ENCODE measurements at places on chromosomes 4 and X.
A peak's percentile ranks its signal among the peaks of the same experiment; 100 is the strongest.

GRCh38 chrX:617401-617800 lies 13.2 kb upstream of the SHOX start:
- DNase-seq = no peak

- no peak for DNase-seq
Measured at GRCh38 chrX:14946606-14947155, 73.5 kb downstream of the MOSPD2 start.

DNA sequence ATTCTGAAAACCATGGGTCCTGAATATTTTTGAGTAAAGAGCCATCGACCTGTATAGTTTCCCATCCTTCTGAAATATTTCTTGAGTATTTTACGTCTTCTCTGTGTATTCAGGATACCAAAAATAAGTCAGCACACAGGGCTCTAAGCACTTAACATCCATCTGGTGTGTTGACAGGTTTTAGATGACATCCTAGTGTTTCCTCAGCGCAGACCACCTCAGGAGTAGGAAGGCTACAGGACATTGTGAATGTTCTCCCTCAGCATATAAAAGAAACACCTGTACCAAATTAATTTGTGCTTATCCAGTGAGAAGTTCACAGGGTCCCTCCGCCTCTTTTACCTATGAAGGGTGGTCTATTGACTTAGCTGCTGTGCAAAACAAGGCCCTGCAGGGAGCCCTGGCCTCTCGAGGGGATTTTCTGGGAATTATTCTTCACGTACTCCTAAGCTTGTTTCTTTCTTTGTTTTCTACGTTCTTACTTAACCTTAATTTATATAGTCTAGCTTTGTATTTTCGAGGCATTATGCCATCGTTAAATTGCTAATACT lies 241.8 kb downstream of the FBXO8 start:
- peak; percentile 30 for DNase-seq

- DNase-seq = no peak
Measured at GRCh38 chrX:65745427-65745826, 78.0 kb downstream of the MSN start.

DNA sequence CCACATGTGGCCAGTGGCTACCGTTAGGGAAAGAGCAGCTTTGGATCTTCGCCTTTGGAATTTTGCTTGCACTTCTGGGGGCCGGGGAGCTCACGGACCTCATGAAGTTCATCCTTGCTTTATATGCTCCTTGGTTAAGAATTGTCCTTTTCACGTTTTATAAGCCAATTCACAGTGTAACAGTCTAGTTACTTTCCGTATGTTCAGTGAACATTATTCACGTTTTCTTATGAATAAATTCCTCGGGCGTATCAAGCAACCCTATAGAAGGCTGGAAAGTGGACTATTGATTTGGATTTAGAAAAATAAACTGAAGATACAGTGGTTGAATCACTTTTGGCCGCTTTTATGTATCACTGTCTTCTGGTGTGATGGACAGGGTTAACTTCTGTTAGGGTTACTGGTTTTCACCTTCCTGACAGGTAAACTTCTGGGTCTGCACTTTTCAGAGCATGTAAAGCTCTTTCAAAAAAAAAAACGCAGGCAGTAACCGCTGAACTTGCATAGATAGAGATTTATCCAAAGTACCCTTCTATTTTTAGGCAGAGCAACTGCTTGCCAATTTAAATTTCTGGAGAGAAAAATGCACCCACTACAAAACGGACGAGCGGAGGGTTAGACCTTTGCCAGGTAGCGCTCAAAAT lies 569 bp upstream of the PDLIM5 start:
- no peak for DNase-seq

DNA sequence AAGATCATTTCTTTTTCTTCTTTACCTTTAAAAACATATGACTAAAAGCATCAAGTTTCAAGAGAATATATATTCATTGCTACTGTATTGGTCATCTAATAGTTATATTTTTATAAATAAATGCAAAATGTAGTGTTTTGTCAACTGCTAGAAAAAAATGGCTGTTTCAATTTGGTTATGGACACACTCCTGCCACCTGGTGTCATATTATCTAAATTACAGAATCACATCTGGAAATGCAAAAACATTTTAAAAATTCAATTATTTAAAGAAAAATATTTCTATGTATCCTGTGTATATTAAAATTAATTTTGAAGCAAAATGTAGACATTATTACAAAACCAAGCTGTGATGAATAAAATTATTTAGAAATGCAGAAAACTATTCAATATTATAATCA lies 329.4 kb upstream of the PCDH18 start:
- DNase-seq = peak; percentile 25

- peak; percentile 25 for DNase-seq
Measured at GRCh38 chrX:71171110-71171801, 26.6 kb downstream of the NLGN3 start.

- DNase-seq = peak; percentile 28
Measured at GRCh38 chrX:123422875-123423274, 238.8 kb downstream of the GRIA3 start.

- no peak for DNase-seq
Measured at GRCh38 chr4:145679991-145680455, at the start of gene C4orf51. TSS of gene C4orf51 (plus strand) at chr4:145680146. CDS start at chr4:145680204, 58 bp downstream.

DNA sequence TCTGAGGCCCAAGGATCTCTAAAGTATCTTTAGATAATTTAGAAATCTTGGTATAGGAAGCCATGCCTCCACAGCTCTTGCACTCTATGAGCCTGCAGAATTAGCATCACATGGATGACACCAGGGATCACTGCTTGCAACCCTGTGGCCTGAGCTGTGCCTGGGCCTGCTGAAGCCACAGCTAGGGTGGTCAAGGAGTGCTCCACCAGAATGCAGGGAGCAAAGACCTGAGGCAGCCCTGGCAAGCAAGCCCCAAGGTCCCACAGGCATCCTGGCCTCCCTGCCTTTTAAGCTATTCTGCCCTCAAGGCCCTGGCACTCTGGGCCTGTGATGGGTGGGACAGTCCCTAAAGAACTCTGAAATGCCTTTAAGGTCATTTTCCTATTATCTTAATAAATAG lies 105.2 kb upstream of the NALF2 start:
- no peak for DNase-seq

DNA sequence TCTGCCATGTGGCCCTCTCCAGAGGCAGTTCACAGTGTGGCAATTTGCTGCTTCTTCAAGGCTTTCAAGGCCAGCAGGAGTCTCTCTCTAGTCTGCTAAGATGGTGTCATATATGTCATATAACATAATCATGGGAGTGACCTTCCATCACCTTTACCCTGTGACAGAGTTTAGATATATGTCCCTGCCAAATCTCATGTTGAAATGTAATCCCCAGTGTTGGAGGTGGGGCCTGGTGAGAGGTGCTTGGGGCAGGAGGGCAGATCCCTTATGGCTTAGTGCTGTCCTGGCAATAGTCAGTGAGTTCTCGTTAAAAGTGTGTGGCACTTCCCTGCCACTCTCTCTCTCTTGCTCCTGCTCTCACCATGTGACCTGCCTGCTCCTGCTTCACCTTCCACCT lies 252.0 kb downstream of the PALLD start:
- no peak for DNase-seq

GRCh38 chr4:108543359-108543968 lies 76.9 kb upstream of the RPL34 start:
- no peak for DNase-seq

- DNase-seq = no peak
Measured at GRCh38 chr4:99159699-99160098, 15.6 kb upstream of the ADH4 start.

DNA sequence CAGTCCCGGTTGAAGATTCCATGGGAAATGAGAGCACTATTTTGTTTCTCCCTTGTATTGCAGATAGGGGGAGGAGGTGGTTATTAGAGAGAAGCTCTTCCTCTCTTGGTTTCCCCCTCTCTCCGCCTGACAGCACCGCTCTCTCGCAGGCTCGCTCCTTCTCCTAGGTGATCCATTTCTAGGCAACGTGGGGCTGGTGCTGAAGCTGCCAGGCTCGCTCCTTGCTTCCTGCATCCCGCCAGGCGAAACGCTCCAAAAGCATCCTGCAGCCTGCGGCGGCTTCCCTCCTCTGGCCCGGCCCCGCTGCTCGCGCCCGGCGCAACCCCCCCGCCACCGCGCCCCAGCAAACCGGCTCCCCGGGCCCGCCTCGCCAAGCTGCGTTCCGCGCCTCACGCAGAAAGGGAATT lies at the start of gene GRID2:
TSS of gene GRID2 (plus strand) at position 346 of the 407 bp plus-strand sequence.
- DNase-seq = peak; percentile 90

- no peak for DNase-seq
Measured at GRCh38 chr4:33696586-33696985, 2547.7 kb downstream of the ARAP2 start.

DNA sequence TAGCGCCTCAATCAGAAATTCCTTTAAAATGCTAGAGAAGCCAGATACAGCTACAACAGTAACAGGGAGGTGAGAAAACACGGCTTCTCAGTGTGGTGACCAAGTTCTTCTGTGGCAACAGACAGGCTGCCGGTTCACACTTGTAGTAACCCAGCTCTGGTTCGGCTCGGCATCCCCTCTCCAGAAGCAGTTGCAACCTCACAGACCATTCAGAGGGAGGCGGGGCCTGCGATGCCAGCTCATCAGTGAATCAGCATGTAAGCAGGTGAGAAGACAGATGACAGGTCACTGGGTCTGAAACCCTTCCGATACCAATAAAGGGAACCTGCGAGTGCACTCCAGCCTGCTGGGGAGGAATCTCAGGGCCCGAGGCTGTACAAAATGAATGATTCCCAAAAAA lies 251.0 kb downstream of the KCNIP4 start:
- DNase-seq = peak; percentile 77

DNA sequence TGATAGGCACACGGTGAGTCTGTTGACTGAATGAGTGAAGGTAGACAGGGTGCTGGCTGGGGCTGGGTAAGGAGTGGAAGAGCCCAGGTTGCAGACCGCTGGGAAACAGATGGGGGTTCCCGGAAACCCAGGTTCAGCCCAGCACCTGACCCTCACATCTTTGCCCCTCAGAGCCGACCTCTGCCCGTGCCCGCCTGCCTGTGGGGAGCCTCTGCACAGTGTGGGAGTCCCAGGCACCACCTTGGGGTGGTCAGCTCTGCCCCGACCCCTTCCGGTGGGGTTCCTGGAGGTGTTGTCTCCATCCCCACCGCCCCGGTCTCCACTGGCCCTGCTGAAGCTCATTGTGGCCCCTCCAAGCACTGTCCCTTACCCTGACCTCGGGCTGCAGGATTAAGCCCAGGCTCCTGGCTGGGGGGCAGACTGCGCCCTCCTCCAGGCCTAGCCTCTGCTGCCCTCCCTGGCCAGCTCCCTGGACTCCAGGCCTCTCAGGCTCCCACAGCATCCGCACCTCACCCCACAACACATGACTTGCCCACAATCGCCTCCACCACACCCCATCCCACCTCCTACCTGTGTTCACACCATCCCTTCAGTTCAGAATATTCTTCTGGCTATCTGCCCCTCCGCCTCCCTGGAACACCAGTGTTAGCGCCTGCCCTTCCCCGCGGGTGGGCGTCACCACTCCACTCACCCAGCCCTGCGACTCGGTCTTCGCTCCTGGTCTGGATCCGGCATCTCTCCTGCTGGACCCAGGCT lies 21.4 kb downstream of the HMX1 start:
- no peak for DNase-seq

- no peak for DNase-seq
Measured at GRCh38 chr4:65724973-65725372, 54.7 kb upstream of the EPHA5 start.

- no peak for DNase-seq
Measured at GRCh38 chr4:123597586-123597985, 201.0 kb downstream of the SPRY1 start.

GRCh38 chr4:6986072-6986780 lies 56.9 kb upstream of the TADA2B start:
- peak; percentile 44 for DNase-seq

DNA sequence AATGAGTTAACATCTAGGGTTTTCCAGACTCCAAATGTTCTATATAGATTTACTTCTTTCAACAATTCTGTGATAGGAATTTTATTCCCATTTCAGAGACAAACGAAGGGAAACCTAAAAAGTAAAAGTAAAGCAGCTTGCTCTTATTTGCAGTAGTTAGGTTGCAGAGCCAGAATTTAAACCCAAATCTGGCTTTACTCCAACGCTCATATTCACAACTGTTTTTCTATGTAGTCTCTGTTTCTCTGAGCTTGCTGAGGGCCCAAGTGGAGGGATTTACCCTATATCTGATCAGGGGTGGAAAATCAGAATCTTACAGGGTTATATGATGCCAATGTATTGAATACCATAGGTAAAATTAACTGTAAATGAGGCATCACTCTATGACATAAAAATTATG lies 599.1 kb upstream of the GRIA3 start:
- no peak for DNase-seq

GRCh38 chr4:184383497-184384055 lies 90.8 kb downstream of the IRF2 start:
- DNase-seq = no peak

DNA sequence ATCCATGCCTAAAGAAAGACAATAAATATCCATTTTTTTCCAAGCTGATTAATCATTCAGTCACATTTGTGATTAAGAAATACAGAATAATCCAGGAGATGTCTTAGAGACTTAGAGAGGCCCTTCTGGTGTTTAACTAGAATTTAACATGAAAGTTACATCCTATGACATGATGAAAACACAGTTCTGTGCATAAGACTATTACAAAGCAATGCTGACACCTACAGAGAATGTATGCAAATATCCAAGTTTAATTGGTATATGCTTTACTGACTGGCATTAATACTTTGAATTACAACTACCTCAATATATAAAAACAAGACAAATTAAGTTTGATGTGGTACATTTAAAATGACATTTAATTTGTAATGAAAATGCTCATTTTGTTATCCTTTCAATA lies 17.8 kb upstream of the TLL1 start:
- DNase-seq = no peak

DNA sequence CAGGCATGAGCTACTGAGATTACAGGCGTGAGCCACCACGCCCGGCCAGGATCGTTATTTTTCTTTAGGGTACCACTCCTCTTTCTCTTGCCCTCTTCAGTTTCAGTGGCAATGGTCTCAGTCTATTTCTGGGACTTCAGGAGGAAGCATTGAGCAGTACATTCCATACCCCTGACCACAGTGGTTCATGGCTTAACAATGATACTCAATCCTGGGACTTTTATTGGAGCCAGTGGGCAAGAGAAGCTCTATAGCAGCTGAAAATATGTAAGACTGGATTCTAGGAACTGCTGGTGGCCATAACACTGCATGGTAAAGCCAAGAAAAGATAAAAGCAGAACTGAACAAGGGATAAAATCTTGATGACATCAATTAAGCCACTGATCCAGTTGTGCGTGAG lies 5.8 kb upstream of the CCNA2 start:
- DNase-seq = no peak

- DNase-seq = no peak
Measured at GRCh38 chr4:27474691-27475090, 614.0 kb downstream of the STIM2 start.

DNA sequence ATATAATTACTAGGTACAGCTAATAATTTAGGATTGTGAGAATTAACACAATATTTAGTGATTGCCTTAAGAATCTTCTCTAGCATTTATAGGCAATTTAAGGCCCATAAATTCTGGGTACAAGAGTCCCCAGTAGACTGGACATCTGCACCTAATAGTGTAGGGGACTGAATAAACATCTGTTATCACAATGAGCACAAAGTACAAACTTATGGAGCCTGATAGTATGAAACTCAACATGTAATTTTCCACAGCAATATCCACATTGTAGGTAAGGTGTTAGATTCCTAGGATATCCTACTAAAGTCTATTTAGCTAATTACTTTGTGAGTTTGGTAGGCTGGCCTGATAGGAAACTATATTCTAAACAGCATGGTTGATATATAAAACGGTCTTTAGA lies 178.3 kb downstream of the FAM13A start:
- DNase-seq = no peak

All from GM23338 (cell line).